Endothelial cell of umbilical vein (primary cell): ENCODE measurements at places on chromosomes 5 and 9. TPM values are rescaled to one million over a fixed set of nuclear protein-coding genes. Genes with fewer than 3 reads are reported as not detected.

The RNF208 gene
- polyA plus RNA-seq: 1.3 and 1.7 TPM in 2 replicates

The SLC45A2 gene
- not detected in 2 replicates for polyA plus RNA-seq

The CYLC2 gene
- polyA plus RNA-seq: not detected in 2 replicates

The TPPP gene
- 0.04 and 0.08 TPM in 2 replicates for polyA plus RNA-seq

The KLHL3 gene
- 7.5 and 8.8 TPM in 2 replicates for polyA plus RNA-seq

DNA sequence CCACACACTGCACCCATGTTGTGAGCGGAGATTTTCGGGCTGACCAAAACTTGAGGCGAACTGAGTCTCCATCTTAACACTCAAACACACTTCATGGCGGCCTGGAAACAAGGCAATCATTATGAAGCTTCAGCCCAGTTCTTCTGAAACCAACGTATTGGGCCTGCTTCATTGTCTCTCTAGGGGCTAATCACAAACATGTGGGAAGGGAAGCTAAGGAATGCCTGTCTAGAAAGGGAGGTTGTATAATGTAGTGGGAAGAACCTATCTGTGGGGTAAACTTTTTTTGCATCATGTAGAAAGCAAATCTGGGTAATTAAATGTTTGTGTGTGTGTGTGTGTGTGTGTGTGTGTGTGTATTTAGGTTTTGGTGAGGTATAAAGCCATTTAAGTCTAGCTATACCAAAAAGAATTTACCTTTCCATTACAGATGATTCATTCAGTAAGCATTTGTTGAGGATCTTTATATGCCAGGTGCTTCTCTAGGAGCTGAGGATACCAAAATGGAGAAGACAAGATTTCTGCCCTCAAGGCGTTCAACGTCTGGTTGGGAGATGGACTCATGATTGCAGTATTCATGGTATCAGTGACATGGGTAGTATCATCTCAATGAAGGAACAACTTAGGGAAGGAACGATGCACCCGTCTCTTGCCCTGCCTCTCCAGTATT is 29.4 kb downstream of the SLC1A3 start:
- DNase-seq: no peak

- DNase-seq: no peak
These were observed 155.5 kb upstream of the RAD23B start for GRCh38 chr9:107127608-107128007.

DNA sequence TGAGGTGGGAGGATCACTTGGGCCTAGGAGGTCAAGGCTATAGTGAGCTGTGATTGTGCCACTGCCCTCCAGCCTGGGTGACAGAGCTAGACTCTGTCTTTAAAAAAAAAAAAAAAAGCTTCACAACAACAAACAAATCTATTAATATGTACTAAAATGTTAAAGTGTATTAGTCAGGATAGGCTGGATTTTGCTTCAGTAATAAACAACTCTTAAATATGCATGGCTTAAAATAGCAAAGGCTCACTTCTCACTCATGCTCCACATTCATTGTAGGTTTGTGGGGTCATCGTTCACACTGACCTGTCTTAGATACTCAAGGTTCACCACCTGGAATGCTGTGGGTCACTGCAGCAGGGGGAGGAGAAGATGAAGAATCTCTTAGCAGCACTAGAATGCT is 33.8 kb upstream of the COL15A1 start:
- DNase-seq: no peak

- no peak for DNase-seq
These were observed 85.2 kb upstream of the ALDH1A1 start for GRCh38 chr9:73038089-73038509.
